Right lobe of liver (tissue), 6 donors: ENCODE measurements at places on chromosomes 2 and 18. TPM values are rescaled to one million over a fixed set of nuclear protein-coding genes. Genes with fewer than 3 reads are reported as not detected.

Gene ZSWIM2
- not detected for total RNA-seq

Gene MROH2A
- 0.98 TPM for total RNA-seq

DNA sequence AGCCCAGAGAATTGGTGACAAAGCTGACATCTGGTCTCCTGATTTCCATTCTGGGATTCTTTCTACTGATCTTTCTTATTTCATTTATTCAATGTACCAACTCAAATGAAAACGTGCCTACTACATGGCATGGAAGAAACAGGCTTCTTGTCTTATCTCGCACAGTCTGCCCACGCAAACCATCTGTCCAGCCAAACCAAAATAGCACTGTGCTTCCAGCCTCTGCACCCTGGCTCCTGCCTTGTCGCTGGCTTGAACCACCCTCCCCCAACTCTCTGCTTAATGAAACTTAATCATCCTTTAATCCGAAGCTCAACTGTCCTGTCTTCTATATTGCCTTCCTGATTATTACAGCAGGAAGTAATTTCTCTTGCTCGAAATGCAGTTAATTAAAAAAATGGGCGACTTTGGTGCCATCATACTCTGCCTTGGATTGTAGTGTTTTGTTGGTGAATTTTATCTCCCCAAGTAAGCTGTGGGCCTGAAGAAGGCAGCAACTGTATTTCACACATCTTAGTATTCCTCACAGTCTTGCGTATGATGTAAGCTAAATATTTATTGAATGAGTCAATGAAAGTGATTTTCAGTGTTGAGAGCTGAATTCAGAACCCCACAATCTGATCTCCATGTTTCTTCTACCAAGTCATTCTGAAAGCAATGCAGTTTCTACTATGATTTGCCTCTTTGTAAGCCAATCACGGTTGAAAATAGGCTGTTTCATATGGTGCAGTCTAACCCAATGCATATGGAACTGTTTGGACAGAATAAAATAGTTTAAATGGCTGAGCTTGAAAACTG, 190.8 kb downstream of the TMEM247 start:
- DNase-seq, result no peak

- no peak for DNase-seq
These were observed 197.1 kb downstream of the NEDD4L start for GRCh38 chr18:58241026-58241679.

DNA sequence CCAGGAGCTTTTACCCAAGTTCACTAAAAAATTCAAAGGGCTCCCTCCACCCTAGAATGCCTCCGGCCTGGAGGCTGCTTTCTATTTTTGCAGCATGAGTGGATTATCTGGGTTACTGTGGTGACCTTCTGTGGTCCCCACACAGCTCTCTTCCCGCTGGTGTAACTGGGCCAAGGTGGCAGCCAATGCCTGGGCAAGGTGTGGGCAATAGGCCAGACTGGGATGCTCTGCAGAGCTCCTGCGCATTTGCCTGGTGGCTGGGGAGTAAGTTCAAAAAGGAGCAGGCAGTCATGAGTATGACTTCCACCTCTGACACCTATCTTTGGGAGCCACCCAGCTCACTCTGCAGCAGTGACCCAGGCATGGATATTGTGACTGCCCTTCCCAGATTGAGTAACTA, 130.5 kb upstream of the SPRED2 start:
- no peak for DNase-seq

- DNase-seq, result no peak
These were observed 421.5 kb downstream of the ZNF521 start for GRCh38 chr18:24930478-24930877.
